Activated CD4-positive, alpha-beta T cell treated with anti-CD3 and anti-CD28 coated beads for 1 hour (primary cell): ENCODE measurements at places on chromosomes 16 and 17.
A peak's percentile ranks its signal among the peaks of the same experiment; 100 is the strongest.

DNA sequence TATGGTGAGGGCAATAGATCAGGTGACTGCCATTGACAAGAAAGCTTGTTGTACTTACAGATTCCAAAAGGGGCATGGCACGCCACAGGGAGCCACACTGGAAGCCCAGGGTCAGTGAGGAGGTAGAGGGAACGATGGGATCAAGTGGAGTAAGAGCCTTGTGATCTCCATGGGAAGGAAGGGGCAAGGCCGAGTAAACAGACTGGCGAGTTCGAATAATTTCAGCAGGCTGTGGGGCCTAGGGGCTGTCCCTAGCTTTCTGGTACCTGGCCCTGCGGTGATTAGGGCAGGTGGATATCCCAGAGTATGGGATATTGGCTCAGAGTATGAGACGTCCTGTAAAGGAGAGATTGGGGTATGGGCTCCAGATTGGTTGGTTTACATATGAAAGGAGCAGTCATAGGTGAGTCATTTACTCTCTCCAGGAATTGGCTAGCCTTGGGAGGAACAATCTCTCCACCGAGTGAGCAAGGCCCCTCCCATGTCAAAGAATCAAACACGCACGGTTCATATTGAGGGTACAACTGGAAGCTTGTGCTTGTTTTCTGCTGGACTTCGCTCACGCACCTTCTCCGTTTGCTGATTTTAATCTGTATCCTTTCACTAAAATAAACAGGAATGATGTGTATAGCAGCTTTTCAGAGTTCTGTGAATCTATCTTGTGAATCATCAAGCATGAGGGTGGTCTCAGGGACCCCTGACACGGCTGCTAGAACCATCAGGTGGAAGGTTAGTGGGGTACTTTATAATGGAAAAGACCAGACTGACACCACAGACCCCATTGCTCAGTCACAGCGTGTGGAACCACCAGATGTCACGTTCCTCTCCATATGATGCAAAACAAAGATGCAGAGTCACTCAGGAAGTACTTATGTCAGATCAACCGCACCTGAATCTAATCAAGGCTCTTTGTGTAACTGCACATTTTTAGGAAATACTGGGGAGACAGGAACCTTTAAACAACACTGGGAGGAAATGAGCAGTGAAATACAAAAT lies 27.9 kb downstream of the GABARAPL2 start:
- DNase-seq = no peak

DNA sequence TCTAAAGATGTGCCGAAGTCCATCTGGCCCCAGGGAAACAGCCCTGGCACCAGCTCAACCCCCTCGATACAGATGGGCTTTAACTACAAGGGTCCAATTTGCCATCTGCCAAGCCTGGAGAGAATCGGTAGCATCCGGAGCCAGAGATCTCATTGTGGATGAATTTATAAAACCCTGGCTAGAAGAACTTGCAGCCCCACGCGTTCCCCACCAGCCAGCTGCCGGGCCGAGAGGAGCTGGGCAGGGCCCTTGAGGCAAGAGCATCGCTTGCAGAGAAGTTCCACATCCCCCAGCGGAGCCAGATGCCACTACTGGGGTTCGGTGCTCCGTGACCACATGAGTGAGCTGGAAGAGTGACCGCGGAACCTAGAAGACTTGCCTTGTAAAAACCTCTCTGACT lies 65.3 kb upstream of the NOL11 start:
- no peak for DNase-seq

GRCh38 chr17:70414300-70414699 lies 245.0 kb downstream of the KCNJ2 start:
- DNase-seq = no peak

- no peak for DNase-seq
Observed at GRCh38 chr17:28646039-28646754, 1.2 kb upstream of the BLTP2 start.

GRCh38 chr16:55585631-55586030 lies 19.1 kb downstream of the CAPNS2 start:
- no peak for DNase-seq

GRCh38 chr17:41785859-41786226 lies 668 bp downstream of the JUP start:
- DNase-seq = no peak

DNA sequence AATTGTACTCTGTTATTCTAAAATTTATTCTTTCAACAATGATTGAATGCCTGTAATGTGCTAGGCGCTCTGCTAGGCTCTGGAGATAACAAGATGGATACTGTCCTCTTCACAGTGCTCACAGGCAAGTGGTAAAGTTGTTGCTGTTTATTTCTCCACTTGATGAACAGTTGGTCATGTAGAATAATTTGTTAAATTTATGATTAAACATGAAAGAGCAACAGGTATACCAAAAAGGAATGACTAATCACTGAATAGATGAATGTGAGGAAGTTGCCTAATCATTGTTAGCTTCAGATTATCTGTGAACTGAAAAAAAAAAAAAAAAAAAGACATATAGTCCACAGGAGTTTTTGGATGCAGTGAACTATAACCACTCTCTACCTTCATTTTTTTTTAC lies 62.3 kb downstream of the NFATC3 start:
- DNase-seq = no peak

- no peak for DNase-seq
Observed at GRCh38 chr17:81486199-81486810, 26.3 kb downstream of the ACTG1 start.

- no peak for DNase-seq
Observed at GRCh38 chr16:49639739-49640431, 216.0 kb downstream of the ZNF423 start.

GRCh38 chr16:58264961-58265479 lies 29.8 kb downstream of the PRSS54 start:
- no peak for DNase-seq

- no peak for DNase-seq
Observed at GRCh38 chr16:70661918-70662641, 15.7 kb downstream of the IL34 start.

DNA sequence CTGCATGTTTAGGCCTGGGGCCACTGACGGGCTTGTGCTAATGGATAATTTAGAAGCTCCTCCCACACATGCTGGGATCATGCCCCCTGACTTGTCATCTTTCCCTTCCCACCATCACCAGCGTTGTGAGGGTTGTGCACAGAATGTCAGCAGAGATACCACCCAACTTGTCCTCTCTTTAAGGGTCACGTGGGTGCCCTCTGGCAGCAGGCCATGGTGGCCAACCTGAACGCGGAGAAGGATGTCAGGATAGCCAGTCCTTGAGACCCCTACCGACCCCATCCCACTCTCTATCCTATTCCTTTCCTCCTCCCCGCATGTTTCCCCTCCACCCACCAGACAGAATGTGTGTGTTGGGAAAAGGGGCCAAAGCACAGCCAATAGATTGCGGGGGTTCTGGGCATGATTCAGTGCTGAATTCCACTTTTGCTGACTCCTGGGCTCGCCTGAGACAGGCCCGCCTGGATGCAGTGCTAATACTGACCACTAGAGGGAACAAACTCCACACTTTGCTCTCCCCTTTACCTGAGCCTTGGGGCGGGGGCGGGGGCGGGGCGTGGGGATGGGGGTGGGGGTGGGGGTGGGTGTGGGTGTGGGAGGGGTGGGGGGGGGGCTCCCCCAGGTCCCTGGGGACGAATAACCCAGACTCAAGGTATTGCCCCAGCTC lies at the start of gene GH2:
Gene GH2, minus strand, starts transcription at position 10 of the 667 bp plus-strand sequence. CDS start 143 bp downstream, outside the sequence.
- peak; percentile 44 for DNase-seq

GRCh38 chr17:63549289-63549945 lies 860 bp upstream of the DCAF7 start:
- no peak for DNase-seq

- DNase-seq = no peak
Observed at GRCh38 chr16:19874026-19874425, 10.6 kb downstream of the GPRC5B start.

GRCh38 chr17:50355701-50356341 lies 9.9 kb downstream of the XYLT2 start:
- no peak for DNase-seq

- no peak for DNase-seq
Observed at GRCh38 chr16:86012221-86012620, 113.3 kb downstream of the IRF8 start.

GRCh38 chr17:19705201-19705600 lies 11.2 kb downstream of the SLC47A2 start:
- DNase-seq = no peak

GRCh38 chr17:81956607-81957589 lies 4.1 kb downstream of the NOTUM start:
- DNase-seq = no peak

- no peak for DNase-seq
Observed at GRCh38 chr17:50863221-50863843, 2.8 kb downstream of the TOB1 start.

GRCh38 chr17:8354236-8354635 lies 14.6 kb downstream of the ODF4 start:
- no peak for DNase-seq
